ENCODE measurements at places on chromosomes 4 and X. TPM values are rescaled to one million over a fixed set of nuclear protein-coding genes. Genes with fewer than 3 reads are reported as not detected.

DNA sequence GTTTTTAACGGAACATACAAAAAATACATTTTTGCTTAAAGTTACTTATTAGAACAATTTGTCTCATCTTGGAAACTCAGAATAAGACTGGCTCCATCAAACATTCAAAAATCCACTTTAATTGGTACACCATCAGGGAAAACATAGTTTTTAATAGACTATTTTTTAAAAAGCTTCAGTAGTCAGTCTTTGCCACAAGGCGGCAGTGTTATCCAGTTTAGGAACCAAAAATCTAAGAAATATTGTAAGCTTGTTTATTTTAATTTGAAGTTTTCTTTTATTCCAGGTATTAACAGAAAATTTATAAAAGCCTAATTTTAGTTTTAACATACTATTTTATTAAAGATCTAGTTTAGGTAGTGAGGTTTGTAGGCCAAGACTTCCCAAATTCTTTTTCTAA lies 107.7 kb downstream of the APOOL start:
- DNase-seq = no peak

The ERCC6L gene
- 6.1 TPM for total RNA-seq

GRCh38 chr4:115687052-115687755 lies 573.8 kb upstream of the NDST4 start:
- no peak for DNase-seq

DNA sequence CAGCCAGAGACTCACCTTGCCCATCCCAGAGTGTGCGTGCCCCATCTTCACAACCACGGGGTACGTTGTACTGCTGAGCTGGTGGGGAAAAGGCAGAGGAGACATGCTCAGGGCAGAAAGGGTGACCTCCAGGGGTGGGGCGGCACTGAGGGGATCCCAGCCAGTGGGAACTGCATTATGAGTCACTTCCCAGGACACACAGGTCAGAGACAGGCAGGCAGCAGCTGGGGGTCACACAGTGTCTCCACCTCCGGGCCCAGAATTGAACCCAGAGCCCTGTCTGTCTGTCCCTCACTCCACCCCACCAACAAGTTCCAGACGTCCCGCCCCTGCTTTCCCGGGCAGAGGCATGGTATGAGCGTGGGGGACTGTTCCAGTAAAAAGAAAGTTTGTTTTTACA lies 4.8 kb upstream of the TIMP1 start:
- DNase-seq = no peak

The RPA4 gene
- 0.26 TPM for total RNA-seq

The PLXNB3 gene
- 37.1 TPM for total RNA-seq

The SHROOM3 gene
- 98.7 TPM for total RNA-seq

GRCh38 chrX:39836802-39837420 lies 260.8 kb downstream of the BCOR start:
- DNase-seq = no peak

The IBSP gene
- total RNA-seq = not detected

The DCAF8L2 gene
- total RNA-seq = not detected

- DNase-seq = no peak
Measured at GRCh38 chrX:153827016-153827415, 3.3 kb downstream of the PDZD4 start.

The GAGE1 gene
- not detected for total RNA-seq

The SLITRK2 gene
- not detected for total RNA-seq

DNA sequence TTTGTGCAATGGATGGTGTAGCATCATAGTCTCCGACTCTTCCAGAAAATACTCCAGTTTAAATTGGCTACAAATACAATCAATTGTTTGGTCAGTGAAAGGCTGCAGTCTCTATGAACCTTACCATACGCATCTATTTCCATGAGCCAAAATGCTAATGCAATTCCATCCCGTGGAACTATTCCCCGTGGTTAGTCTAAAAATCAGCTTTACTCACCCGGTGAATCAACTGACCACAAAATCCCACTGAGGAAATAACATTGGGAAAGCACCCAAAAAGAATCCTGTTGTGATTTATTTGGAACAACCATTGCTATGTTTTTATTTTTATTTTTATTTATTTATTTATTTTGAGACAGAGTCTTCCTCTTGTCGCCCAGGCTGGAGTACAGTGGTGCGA lies 87.1 kb downstream of the DHX15 start:
- no peak for DNase-seq

The PCDH11X gene
- not detected for total RNA-seq

The HOPX gene
- not detected for total RNA-seq

DNA sequence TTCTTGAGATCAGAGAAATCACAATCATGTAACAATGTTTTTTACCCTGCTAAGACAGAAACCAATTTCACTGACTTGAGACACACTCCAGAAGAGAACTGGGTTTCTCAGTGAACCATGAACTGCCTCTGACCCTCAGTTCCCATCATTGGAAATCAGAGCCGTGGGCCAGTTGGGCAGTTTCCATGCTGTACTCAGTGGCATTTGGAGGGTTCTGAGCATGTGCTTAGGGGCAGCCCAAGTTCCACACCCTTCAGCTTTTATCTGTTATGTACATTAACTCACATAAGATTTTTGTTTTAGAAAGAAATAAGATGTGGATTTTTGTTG lies 77.9 kb downstream of the BTC start:
- no peak for DNase-seq

- DNase-seq = no peak
Measured at GRCh38 chr4:53132132-53132891, 233.5 kb downstream of the SCFD2 start.

DNA sequence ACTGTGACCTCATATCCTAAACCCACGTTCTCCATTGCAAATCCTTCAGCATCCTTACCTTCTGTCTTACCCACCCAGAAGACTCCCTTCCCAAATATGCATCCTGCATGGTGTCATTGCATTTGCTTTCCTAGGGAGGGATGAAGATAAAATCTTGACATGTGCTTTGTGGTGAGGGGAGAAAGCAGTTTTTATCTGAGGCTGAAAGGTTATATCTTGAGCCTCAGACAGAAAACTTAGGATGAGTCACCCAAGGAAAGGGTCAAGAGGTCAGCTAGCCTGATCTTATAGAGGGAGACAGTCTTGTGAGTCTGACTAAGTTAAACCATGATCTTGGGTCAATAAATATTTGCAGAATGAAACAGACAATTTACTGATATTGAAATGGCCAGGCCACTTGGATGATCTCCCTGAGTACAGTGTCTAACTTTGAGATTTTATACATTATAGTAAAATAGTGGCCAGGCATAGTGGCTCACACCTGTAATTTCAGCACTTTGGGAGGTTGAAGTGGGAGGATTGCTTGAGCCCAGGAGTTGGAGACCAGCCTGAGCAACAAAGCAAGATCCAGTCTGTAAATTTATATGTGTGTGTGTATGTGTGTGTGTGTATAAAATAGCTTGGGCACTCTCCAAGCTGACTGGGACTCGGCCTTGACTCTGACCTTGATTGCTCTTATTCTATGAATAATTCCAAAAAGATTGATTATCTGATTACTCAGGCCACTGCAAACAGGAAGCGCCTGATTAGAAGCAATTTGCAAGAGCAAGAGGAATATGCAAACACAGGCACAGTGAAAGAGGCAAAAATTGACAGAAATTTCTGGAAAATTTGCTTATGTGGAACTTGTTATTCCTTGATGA lies 15.4 kb upstream of the FAM9C start:
- peak; percentile 30 for DNase-seq

The GATA1 gene
- not detected for total RNA-seq

GRCh38 chr4:148076964-148077363 lies 345.1 kb downstream of the ARHGAP10 start:
- DNase-seq = no peak

- DNase-seq = no peak
Measured at GRCh38 chr4:86606809-86607208, 12.7 kb downstream of the PTPN13 start.

GRCh38 chrX:136779346-136779781 lies 1.4 kb downstream of the ARHGEF6 start:
- no peak for DNase-seq

DNA sequence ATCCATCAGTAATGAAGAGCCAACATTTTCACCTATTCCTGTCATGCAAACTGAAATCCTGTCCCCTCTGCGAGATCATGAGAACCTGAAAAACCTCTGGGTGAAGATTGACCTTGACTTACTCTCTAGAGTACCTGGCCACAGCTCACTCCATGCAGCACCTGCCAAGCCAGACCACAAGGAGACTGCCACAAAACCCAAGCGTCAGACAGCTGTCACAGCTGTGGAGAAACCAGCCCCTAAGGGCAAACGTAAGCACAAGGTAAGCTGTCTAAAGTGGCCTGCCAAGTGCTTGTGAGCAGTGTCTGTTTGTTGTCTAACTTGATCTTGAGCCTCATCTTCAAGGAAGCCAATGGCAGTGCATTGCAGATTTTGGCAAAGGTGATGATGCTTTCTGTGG lies 455.9 kb downstream of the AFF2 start:
- DNase-seq = no peak

- DNase-seq = no peak
Measured at GRCh38 chrX:75366861-75367260, 93.0 kb downstream of the UPRT start.

- no peak for DNase-seq
Measured at GRCh38 chrX:136126872-136127406, 20.4 kb upstream of the FHL1 start.

GRCh38 chr4:40736910-40737309 lies 12.8 kb upstream of the NSUN7 start:
- peak; percentile 9 for DNase-seq

The PPP4R3C gene
- not detected for total RNA-seq
